CD4-positive, alpha-beta T cell treated with Interleukin-15 for 4 hours (primary cell): ENCODE measurements at places on chromosomes 2 and 18.

GRCh38 chr18:36537289-36537688 lies 239.8 kb downstream of the FHOD3 start:
- no peak for DNase-seq

GRCh38 chr2:70765507-70765906 lies 2.5 kb downstream of the ADD2 start:
- no peak for DNase-seq

GRCh38 chr2:44528595-44528994 lies 166.8 kb downstream of the CAMKMT start:
- no peak for DNase-seq

DNA sequence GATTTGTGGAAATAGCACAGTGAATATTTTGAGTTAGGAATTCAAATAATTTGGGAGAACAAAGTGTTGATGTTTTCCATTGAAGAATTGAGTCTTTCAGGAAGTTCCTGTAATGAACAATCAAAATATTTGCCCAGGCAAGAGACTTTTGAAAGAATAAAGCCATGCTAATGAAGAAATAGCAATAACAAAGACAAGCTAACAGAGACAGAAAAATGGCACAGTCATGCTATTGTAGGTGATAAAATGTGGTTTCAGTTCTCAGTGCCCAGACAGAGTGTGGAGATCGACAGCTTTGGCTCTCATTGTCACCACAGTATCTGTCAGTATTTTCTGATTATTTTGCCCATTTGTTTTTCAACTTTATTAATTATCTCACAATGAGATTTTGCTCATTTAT lies 490.8 kb upstream of the PIK3C3 start:
- no peak for DNase-seq

- DNase-seq: no peak
Measured at GRCh38 chr2:43292851-43293743, 66.7 kb upstream of the ZFP36L2 start.

DNA sequence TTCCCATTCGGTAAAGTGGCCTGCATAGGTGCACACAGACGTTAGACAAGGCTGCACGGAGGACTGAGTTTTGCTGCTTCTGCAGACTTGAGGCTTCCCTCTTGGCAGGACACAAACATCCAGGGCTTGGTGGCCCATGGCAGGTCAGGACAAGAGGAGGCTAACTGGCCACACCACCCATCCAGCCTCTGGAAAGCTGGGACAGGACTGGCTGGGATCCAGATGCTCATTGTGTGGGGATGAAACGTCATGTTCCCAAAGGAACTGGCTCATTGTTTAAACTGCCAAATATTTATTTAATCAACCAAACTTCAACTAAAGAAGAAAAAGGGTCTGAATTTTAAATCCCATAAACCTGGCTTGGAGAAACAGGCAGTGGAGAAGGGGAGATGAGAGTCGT lies 239.1 kb upstream of the EPAS1 start:
- no peak for DNase-seq

DNA sequence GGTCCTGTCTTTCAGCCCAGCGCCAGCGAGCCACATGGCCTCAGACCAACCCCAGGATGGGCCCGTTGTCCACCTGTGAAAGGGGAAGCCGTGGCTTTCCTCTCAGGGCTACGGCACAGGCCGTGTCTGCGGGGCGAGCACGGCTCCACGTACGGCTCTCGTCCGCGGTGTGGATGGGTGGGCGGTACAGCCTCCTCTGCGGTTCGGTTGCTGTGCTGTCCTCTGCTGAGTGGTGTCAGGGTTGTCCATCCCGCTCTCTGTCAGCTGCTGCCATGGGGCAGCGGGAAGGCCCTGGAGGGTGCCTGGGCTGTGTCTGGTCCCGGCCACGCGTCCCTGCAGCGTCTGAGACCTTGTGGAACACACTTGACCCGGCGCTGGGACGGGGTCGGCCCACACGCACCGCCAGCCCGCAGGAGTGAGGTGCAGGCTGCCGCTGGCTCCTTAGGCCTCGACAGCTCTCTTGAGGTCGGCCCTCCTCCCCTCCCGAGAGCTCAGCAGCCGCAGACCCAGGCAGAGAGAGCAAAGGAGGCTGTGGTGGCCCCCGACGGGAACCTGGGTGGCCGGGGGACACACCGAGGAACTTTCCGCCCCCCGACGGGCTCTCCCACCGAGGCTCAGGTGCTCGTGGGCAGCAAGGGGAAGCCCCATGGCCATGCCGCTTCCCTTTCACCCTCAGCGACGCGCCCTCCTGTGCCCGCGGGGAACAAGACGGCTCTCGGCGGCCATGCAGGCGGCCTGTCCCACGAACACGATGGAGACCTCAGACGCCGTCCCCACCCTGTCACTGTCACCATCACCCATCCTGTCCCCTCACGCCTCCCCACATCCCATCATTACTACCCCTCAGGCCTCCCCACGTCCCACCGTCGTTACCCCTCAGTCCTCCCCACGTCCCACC lies 128.7 kb downstream of the NFATC1 start:
- DNase-seq: no peak

DNA sequence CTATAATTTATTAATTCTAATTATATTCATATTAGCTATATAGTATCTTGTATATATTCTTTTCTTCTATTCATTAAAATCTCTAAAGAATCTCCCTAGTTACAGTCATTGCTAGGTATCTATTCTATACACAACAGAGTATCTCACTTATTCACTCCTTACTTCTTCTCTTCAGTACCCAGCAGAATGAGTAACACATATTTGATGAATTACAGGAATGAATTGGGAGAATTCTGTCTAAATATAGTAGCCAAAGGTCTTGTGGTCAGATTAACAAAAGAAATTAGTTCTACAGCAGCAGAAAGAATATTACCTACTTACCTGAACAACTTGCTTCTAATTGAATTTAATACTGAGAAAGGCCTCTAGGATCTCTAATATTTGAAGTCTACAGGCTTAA lies 758.0 kb upstream of the ZEB2 start:
- no peak for DNase-seq

GRCh38 chr18:66564236-66564635 lies 39.7 kb downstream of the CDH19 start:
- no peak for DNase-seq

DNA sequence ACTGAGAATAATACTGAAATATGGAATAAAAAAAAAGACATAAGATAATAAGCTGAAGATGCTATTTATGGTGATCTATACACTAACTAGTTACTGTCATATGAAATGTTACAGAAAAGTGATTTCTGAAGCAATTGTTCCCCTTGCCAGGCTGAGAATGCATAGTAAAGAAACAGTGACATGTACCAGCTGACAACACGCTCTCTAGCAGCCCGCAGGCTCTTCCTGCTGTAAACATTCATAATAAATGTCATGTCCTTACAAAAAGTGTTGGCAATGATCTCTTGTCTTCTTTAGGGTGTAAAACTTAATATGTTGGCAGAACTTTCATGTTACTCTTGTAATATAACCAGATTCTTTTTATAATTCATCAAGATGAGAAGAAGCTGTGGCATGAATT lies 1171.3 kb downstream of the DSC3 start:
- DNase-seq: no peak

DNA sequence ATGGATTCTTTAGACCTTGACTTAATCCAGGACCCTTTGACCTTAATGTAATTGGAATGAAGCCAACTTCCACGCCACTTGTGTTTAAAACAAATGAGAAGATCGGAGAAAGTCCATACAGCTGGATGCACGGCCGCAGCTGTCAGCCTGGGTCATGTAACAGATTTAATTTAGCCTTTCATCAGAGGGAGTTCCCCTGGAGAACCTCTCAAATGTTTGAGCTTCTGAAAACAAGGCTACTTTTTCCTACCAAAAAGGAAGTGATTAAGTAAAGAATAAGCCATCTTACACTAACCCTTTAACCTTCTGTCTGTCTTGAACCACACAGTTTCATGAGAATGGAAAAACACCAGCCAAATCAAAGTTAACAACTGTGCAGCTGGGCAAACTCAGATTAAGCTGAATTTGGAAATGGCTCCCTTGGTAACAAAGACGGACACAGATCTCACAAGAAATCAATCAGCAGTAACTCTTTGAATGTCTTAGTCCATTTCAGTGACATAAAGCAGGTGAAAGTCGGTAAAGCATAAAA lies 103.6 kb downstream of the DOCK10 start:
- no peak for DNase-seq

- no peak for DNase-seq
Measured at GRCh38 chr2:206700156-206700555, 18.0 kb downstream of the DYTN start.

- DNase-seq: no peak
Measured at GRCh38 chr18:3594760-3595368, 144.9 kb downstream of the TGIF1 start.

DNA sequence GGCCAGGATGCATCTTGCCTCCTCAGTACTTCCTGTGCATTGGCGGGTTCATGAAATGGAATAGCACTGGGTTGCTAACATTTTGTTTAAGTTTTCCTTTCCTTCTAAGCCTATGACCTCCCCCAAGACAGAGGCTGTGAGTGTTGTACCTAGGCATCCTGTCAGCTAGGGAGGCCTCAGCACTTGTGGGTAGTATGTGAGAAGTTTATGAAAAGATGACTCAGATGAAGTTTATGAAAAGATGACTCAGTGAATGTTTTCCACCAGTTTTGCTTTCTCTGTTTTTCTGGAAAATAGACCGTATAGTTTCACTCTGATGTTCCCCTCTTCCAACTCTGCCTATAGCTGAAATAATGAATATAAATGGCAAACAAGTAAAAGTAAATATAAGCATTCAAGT lies 412.9 kb downstream of the TMEM182 start:
- no peak for DNase-seq

DNA sequence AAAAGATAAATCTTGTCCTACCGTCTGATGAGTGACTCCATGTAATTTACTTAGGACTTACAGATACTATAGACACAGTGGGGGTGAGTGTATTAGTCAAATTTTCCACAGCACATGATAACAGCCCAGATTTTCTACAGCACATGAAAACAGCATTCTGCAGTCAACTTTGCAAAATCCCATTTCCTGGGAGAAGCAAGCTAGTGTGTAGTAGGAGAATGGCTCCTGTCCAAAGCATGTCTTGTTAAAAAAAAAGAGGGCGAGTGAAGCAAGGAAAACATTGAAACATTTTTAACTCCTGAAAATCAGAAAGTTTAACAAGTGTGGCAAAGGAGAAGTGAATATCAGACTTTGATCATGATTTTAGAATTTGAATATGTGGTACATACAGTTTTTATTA lies 817.8 kb upstream of the FAM98A start:
- DNase-seq: no peak

DNA sequence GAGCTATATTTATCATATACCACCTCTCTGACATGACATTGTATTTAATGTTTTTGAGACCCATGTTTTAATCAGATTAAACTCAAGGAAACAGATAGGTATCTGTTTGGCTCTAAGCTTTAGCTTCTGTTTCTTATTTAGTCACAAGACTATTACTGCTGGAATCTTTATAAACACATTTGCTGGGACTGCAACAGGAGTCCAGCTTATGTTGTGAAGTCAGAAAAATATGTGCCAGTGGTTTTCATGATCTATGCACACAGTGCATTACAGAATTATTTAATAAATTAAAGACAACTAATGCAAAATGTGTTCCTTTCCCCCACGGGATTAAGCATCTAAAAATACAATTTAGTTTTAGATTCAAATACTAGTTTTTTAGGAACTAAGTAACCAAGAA lies 338.9 kb downstream of the ZEB2 start:
- no peak for DNase-seq

DNA sequence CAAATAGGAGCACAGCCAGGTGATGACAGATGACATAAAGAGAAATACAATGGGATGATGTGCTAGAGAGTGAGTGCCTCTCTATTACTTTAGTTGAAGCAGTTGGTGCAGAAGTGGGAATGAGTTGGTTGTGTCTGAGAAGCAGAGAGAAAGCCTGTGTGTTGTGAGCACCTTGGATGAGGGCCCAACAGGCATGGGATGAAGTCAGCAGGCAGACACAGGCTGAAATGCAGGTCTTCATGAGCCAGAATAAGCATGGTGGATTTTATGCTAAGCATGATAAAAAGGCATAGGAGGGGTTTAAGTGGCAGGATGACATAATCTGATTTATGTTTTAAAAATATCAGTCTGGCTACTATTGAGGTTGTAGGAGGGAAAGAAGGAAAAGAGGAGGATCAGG lies 71.5 kb downstream of the KLHL14 start:
- no peak for DNase-seq

GRCh38 chr18:27136208-27136535 lies 48.9 kb downstream of the CHST9 start:
- DNase-seq: no peak

GRCh38 chr2:84906108-84906899 lies 848 bp downstream of the TMSB10 start:
- DNase-seq: peak; percentile 46

GRCh38 chr2:152627351-152627957 lies 89.8 kb downstream of the PRPF40A start:
- DNase-seq: no peak

GRCh38 chr18:57618910-57619309 lies 2.7 kb downstream of the NARS1 start:
- no peak for DNase-seq

DNA sequence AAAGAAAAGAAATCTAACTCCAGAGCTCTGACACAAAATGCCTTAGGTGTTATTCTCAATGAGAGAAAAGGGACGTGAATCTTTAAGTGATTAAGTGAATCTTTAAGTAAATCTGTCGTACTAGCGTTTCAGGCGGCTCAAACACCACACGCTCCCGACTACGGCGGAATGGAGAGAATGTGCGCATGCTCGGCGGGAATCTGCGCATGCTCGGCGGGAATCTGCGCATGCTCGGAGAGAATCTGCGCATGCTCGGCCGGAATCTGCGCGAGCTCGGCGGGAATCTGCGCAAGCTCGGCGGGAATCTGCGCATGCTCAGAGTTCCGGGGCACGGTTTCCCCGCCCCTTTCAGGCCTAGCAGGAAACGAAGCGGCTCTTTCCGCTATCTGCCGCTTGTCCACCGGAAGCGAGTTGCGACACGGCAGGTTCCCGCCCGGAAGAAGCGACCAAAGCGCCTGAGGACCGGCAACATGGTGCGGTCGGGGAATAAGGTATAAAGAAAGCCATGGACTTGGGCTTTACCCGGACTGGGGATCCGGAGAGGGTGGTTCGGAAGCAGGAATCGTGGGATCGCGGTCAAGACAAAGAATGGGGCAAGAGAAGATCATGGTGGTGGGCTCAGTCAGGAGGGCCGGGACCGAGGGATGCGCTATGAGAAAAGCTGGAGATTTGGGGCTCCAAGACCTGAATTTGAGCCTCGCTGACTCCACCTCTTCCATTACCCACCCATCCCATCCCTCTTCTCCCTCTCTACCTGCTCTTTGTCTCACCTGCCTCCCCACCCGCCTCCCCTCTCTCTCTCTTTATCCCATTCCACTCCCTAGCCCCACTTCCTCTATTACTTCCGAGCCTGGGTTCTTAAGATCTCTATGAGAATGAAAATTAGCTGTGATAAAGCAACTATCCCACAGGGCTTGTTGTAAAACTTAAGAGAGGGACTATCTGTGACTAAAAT lies at the start of gene XRCC5:
XRCC5 (plus strand) TSS at position 382 of the 955 bp plus-strand sequence; CDS start at position 471, 89 bp downstream.
- peak; percentile 97 for DNase-seq

GRCh38 chr18:75625966-75626365 lies 198.5 kb upstream of the SMIM21 start:
- no peak for DNase-seq
